Amniotic stem cell (primary cell): ENCODE measurements at places on chromosomes 4 and X.
A peak's percentile ranks its signal among the peaks of the same experiment; 100 is the strongest.

DNA sequence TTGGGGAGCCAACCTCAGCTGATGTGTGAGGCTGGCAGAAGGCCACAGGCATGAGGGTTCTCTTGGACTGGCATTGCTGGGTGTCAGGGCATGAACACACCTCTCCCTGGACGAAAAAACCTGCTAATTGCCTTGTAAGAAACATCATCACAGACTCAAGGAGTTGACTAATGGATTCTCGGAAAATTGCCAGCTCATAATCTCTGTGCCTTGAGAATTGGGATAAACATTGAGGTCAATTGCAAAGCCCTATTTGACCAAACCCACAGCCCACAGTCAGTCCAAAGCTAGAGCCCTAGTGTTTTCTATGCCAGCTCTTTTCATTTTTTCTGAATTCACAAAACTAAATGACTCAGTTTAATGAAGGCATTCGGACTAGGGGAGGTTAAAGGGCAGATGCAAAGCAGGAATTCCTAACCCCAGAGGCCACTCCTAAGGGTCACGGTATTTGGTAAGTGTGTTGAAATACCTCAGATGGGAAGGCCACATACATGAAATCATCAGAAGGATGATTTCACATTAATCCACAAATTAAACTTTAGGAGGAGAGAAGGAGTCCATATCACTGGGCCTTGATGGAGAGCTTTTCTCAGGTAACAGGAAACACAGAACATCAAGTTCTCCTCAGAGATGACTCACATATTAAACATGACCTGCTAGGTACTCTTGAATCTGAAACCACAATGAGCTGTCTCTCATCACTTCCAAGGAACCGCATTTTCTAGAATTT lies 39.0 kb upstream of the RASL11B start:
- no peak for DNase-seq

DNA sequence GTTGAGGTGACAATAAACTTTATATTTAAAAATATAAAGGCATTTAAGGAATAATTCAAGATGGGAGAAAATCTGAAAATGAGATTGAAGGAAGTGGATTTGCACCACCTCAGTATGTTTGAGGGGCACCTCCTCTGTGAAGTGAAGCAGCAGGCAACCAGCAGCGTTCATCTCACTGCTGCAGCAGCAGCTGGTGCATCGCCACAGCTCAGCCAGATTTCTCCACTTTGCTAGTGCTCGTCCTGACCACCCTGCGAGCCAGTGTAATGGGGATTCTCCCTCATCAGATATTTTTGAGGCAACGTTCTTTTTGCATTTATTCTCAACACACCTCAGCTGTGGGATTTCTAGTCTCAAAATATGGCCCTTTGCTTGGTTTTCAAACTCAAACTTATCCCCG lies 13.9 kb downstream of the LRAT start:
- DNase-seq = no peak

DNA sequence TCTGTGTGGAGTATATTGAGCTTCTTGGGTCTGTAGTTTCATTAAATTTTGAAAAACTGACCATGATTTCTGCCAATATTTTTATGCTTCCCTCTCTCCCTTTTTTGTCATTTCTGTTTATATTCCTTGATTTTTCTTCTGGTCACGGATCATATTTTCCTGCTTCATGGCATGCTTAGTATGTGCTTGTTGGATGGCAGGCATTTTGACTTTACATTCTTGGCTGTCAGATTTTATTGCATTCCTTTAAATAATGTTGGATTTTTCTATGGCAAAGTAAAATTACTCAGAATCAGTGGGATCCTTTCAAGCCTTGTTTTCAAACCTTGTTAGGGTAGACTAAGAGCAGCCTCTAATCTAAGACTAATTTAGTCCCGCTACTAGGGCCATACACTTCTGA lies 531.8 kb downstream of the IL15 start:
- DNase-seq = no peak

DNA sequence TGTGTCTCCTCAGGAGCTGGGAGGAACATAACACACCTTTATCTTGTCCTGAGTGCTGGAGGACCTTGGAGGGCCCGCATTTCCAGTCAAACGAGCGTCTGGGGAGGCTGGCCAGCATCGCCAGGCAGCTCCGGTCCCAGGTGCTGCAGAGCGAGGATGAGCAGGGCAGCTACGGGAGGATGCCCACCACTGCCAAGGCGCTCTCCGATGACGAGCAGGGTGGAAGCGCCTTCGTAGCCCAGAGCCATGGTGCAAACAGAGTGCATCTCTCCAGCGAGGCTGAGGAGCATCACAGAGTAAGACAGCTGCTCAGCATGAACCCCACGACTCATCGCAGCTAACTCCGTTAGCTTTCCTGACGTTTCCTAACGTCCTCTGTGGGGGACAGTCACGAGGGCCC lies 430 bp downstream of the TRIML1 start:
- no peak for DNase-seq

DNA sequence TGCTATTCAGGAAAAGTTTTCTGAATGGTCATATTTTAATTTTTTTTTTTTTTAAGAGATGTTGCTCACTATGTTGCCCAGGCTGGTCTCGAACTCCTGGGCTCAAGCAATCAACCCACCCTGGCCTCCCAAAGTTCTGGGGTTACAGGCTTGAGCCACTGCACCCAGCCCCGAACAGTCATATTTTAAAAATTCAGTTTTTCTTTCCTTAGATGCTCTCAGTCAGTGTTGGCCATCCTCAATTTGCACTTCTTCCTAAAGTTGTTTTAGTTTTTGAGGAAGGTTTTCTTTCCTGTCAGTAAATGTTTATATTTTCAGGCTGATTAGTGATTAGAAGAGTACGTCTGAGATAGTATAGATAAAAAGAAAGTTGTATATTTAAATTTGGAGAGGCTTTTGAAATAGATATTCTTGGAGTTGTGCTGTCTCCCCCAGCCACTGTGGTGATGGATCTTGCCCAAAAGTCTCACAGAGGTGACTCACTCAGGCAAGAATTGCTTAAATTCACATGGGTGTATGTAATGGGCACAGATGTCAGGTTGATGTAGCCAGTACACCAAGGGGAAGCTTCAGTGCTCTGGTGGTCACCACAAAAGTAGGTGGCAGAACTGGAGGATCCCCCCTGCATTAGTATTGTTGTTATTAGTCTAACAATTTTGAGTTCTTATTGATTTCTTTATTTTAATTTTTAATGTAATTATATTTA lies 72.2 kb upstream of the ELOVL6 start:
- peak; percentile 48 for DNase-seq

DNA sequence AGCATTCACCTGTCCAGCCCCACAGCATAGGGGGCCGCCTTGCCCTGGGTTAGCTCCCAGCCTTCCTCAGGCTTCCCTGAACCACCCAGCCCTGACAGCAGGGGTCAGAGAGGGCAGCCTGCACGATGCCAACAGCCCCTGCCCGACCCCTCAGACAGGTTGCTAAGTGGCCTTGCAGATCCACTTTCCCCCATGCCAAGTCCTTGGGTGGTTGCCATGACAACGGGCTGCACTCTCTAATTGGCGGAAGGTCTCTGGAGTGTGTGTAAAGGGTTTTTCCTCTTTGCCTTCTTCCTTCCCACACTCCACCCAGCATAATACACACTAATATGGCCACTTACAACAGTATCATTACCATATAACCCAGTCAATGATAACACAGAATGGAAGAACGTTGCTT lies 99.6 kb upstream of the AFAP1 start:
- no peak for DNase-seq

DNA sequence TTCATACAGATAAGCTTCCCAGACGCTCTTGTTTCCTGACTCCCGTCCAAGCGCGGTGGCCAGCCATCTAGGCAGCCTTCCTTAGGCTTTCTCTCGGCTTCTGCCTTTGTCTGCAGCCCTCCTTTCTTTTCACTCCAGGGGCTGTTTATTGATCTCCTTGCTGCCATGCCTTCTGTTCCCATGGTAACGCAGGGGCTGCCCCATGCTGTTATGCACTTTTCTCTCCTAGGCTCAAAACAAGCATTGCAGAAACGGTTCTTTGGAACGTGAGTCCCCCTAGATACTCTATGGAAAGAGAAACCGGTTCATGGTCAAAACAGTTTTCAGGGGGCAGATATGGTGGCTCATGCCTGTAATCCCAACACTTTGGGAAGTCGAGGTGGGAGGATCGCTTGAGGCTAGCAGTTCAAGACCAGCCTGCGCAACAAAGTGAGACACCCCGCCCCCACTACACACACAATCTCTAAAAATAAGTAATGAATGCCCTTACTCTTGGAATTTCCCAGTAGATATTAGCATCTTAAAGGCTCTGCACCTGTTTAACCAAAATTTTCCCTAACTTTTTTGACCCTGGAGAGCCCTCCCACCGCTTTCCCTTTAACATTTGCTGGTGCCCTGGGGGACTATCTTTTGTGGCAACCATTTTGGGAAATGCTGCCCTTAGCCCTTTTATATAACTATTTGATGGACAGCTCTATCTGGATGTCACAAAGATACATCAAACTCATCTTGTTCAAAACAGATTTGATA lies 53.9 kb upstream of the ZNF157 start:
- no peak for DNase-seq

DNA sequence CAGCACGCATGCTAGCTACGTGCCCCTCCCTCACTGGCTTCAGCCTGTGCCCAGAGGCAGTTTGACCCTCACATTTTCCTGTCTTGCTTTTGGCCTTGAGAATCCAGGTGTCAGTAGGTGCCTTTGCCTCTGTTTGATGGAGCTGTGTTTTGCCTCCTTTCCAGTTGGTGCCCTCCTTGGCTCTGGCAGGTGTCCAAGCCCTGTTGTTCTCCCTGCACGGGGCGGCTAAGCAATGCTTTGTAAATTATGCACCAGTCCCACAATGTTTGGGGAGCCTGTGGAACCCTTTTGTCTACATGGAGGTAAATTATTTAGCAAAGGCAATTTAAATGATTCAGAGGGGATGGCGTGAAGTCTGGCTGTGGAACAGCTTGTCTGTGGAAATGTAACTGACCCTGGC lies 202.9 kb upstream of the BOD1L1 start:
- DNase-seq = no peak

GRCh38 chr4:1713003-1713851 lies 1.1 kb upstream of the SLBP start:
- no peak for DNase-seq
